Hematopoietic multipotent progenitor cell (in vitro differentiated cells): ENCODE measurements at places on chromosomes 16 and 17. TPM values are rescaled to one million over a fixed set of nuclear protein-coding genes. Genes with fewer than 3 reads are reported as not detected.

The PRSS53 gene
- 1.6 TPM for total RNA-seq

The CCL14 gene
- total RNA-seq, result not detected

The MTMR4 gene
- total RNA-seq, result 55.2 TPM

The MYH2 gene
- total RNA-seq, result not detected

The SOX9 gene
- not detected for total RNA-seq

The TEX14 gene
- total RNA-seq, result 0.27 TPM

The KLHDC4 gene
- 27.7 TPM for total RNA-seq

The LGALS9B gene
- under 0.01 TPM for total RNA-seq

The PCGF2 gene
- not detected for total RNA-seq

The KIF22 gene
- total RNA-seq, result 73.8 TPM

The PLXDC1 gene
- total RNA-seq, result under 0.01 TPM

The AGRP gene
- total RNA-seq, result not detected

The STX1B gene
- 1.1 TPM for total RNA-seq

The TBC1D26 gene
- total RNA-seq, result not detected

The NDUFAF8 gene
- 17.0 TPM for total RNA-seq

The SNX20 gene
- total RNA-seq, result 48.5 TPM

The PHOSPHO1 gene
- total RNA-seq, result under 0.01 TPM

The UTS2R gene
- not detected for total RNA-seq

The GRB7 gene
- not detected for total RNA-seq

The KRTAP2-3 gene
- not detected for total RNA-seq

The PIPOX gene
- total RNA-seq, result 9.7 TPM

The GAST gene
- not detected for total RNA-seq

The OSGIN1 gene
- 0.81 TPM for total RNA-seq

The GRIN2C gene
- 0.27 TPM for total RNA-seq

The ADPRM gene
- 32.3 TPM for total RNA-seq

The LUC7L gene
- 50.4 TPM for total RNA-seq

The KRTAP9-4 gene
- not detected for total RNA-seq

The MNT gene
- 23.4 TPM for total RNA-seq

The TBC1D3 gene
- not detected for total RNA-seq

The SCPEP1 gene
- 8.3 TPM for total RNA-seq

The FADS6 gene
- total RNA-seq, result not detected

The CETP gene
- 2.2 TPM for total RNA-seq

The CORO1A gene
- 246 TPM for total RNA-seq

The TLCD2 gene
- total RNA-seq, result 0.54 TPM

The TP53TG3 gene
- 0.27 TPM for total RNA-seq

The LRRC37A gene
- 15.3 TPM for total RNA-seq

The MPV17L gene
- total RNA-seq, result 13.5 TPM

The ACAP1 gene
- total RNA-seq, result 109 TPM

The LHX1 gene
- total RNA-seq, result under 0.01 TPM

The MYH11 gene
- 0.27 TPM for total RNA-seq

The SMPD3 gene
- 0.54 TPM for total RNA-seq

The SBK1 gene
- total RNA-seq, result 1.1 TPM

The FOXL1 gene
- under 0.01 TPM for total RNA-seq

The CMTM1 gene
- total RNA-seq, result 6.5 TPM

The PRR35 gene
- total RNA-seq, result under 0.01 TPM

The RAB40C gene
- 33.4 TPM for total RNA-seq

The EMP2 gene
- total RNA-seq, result under 0.01 TPM

The B3GNT9 gene
- total RNA-seq, result 9.2 TPM

The SLC5A10 gene
- 0.81 TPM for total RNA-seq

The PLEKHM1 gene
- total RNA-seq, result 33.9 TPM

The MAPT gene
- total RNA-seq, result under 0.01 TPM

The RAB26 gene
- total RNA-seq, result 0.27 TPM

The SARM1 gene
- 32.3 TPM for total RNA-seq

The DNAI2 gene
- total RNA-seq, result 0.27 TPM

The TMIGD1 gene
- not detected for total RNA-seq

The SLFN5 gene
- total RNA-seq, result 0.81 TPM

The KRT24 gene
- not detected for total RNA-seq

The METTL2A gene
- 10.0 TPM for total RNA-seq
